ENCODE measurements at places on chromosomes 13 and 19.

GRCh38 chr19:5536337-5536894 is 31.3 kb downstream of the TINCR start:
- DNase-seq = no peak

DNA sequence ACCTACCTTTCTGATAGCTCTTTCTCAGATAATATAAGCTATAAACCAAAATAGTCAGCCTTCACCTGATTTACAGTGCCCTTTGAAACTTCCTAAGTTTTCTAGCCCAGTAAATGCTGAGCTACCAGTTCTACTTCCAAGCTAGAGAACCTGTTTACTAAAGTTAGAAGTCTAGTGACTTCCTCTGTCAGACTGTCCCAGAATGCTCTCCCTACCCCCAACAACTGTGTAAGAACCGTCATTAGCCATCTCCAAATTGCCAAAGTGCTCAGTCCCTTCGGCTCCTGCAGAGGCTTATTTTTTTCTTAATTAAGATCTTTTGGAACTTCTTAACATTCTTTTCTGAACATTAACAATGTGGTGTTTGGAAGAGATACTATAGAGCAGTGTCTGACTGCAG is 3.2 kb upstream of the ABCC4 start:
- DNase-seq = no peak

DNA sequence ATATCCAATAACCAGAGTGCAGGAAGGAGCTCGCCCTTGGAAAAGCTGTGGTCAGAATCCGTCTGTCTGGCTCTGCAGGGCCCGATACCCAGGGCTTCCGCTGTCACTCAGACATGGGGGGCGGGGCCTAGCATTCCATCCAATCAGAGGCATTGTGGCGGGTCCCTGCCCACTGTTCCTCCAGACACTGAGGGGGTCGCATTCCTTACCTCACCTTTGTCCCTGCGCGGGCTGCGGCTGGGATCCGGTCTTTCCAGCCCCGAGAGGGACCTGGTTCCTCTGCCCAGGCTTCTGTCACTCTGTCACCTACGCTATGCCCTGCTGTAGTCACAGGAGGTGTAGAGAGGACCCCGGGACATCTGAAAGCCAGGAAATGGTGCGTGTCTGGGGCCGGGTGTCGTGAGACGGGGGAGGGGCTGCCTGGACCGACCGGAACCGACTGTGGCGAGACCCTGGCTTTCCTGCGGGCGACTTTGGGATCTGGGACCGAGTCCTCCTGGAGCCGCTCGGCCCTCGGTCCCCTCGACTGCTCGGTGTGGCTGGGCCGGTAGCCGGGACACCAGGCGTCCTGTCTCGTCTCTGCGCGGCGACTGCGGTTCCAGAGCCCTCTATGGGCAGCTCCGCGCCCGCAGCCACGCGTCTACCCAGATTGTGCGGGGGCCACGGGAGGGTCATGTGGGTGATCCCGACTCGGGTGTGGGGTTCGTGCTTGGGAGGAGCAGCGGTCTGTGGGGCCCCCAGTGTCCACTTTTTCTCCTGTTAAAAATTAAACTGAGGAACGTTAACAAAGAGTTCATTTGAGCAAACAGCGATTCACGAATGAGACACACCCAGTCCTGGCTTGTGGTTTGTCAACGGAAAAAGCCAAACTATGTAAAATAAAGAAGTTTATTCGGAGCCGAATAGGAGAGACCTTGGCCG is at the start of gene ZNF69:
TSS of gene ZNF69 (plus strand) at position 172 of the 921 bp plus-strand sequence. CDS start at position 314, 142 bp downstream.
- DNase-seq = peak; percentile 20

DNA sequence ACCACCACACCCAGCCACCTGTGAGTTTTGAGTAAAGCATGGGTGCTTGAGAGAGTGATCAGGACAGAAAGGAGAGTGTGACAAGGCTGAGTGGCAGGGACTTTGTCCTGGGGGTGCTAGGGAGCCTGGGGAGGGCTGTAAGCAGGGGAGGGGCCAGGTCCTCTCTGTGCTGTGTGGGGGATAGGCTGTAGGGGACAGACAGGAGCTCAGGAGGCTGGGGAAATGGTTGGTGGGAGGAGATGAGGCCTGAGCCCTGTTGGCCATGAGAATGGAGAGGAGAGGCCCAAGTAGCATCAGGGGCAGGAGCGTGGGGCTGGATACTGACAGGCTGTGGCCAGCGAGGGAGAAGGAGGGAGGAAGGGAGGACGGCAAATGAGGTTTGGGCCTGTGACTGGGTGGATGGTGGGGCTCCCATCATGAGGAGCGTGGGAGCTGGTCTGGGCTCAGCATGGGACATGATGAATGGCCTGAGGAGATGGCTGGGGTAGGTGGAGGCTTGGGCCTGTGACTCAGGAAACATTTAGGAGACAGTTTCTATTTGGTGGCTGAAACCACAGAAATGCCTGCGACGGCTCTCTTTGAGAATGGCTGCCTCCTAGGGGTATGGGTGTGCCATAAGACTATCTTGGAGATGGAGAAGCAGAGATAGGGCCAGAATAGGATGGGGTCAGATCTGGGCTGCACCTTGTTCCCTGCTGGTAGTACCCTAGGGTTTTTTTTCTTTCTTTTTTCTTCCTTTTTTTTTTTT is 25.0 kb downstream of the GRIN2D start:
- DNase-seq = no peak

DNA sequence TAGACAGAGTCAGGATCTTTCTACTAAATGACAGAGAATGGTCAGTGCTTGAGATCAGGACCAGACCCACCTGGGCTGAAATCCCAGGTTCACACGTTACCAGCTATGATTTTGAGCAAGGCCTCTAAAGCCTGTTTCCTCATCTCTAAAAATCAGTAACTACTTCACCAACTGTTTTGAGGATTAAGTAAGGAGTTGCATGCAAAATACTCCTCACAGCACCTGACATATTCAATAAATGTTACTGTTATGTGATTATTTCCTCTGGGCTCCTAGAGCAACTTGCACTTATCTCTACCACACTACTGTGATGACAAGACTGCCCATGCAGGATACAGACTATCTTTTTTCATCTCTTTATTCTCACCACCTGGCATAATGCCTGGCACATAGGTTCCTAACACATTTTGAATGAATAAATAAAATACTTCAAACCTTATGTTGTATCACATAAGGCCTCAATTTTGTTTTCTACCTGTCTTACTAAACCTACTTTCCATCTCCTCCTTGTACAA is 1.8 kb downstream of the KATNAL1 start:
- no peak for DNase-seq

GRCh38 chr13:52454820-52455676 is at the start of gene CKAP2:
Gene CKAP2, plus strand, starts transcription at chr13:52455478. Its CDS starts 79 bp downstream, at chr13:52455557.
- peak; percentile 86 for DNase-seq

- DNase-seq = no peak
Measured at GRCh38 chr13:100773923-100774663, 99.5 kb upstream of the TMTC4 start.

- no peak for DNase-seq
Measured at GRCh38 chr19:13938301-13939064, at the start of gene PODNL1. Gene PODNL1, minus strand, starts transcription at chr19:13938417. Its CDS starts 236 bp downstream, at chr19:13938181.

DNA sequence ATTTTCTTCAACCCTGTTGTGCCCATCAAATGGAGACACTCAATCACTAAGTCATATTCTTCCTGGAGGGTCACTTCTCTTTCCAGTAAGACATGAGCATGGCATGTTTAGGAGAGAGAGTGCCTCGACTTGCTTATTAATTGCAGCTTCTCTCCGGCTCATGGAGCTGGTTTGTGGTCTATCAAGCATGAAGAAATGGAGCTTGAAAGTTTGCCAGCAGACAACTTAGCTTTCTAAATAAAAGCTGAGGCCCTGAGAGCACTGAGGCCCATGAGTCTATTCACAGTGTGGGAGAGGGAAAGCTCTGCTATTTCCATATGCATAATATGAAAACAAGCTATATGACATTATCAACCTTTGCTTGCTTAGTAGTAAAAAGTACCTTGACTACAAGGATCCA is 378.5 kb downstream of the FGF9 start:
- DNase-seq = no peak

Measured in activated T-helper 1 cell treated with Interleukin-2 at 50 U/mL for 16 hours (primary cell).